Activated T-helper 1 cell treated with anti-CD3 and anti-CD28 coated beads, Interleukin-12 subunit alpha, Interleukin-12 subunit beta, Interleukin-2, Interleukin-4 antibody, amounts not matched to agents 30 ng/mL and 10 ng/mL and 1 ng/mL, durations not matched to agents 14 hours and 24 hours and 36 hours (primary cell): ENCODE measurements at places on chromosomes 3 and 15. TPM values are rescaled to one million over a fixed set of nuclear protein-coding genes. Genes with fewer than 3 reads are reported as not detected.
A peak's percentile ranks its signal among the peaks of the same experiment; 100 is the strongest.

- no peak overlapping the region for H3K27ac ChIP-seq
- H3K27me3 ChIP-seq = no peaks in the 10 kb centered on the region
- no peaks in the 10 kb centered on the region for H3K36me3 ChIP-seq
- no peak overlapping the region for H3K4me3 ChIP-seq
These were observed 266.6 kb upstream of the TBL1XR1 start for GRCh38 chr3:177463863-177464262.

- H3K4me3 ChIP-seq = no peak overlapping the region
- H3K27me3 ChIP-seq = peaks cover 2% of the 10 kb centered on the region
- no peaks in the 10 kb centered on the region for H3K4me1 ChIP-seq
- DNase-seq = no peak
These were observed 136.5 kb upstream of the AZI2 start for GRCh38 chr3:28485164-28485563.

GRCh38 chr3:129687586-129688125 lies 81.2 kb upstream of the PLXND1 start:
- no peak for DNase-seq
- peaks cover 11% of the 10 kb centered on the region for H3K4me1 ChIP-seq
- H3K36me3 ChIP-seq = no peaks in the 10 kb centered on the region
- no peaks in the 10 kb centered on the region for H3K27me3 ChIP-seq
- no peak overlapping the region for H3K4me3 ChIP-seq

DNA sequence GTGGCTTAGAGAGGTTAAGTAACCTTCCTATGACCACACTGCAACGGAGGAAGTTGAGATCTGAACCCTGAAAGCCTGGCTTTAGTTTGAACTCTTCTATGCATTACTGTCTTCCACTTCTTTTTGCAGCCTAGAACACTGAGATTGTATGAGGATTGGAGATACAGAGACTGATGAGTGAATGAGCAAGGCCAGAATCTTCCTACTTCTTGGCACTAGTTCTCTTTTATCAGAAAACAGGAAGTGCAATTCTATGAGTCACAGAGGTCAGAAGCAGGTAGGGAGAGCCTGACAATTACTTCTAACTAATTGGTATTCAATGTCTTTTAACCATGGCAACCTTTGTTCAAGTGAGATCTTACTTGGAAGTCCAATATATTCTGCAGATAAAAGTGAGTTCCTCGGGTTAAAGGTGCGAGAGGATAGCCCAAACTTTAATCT lies 219.0 kb downstream of the SHQ1 start:
- H3K36me3 ChIP-seq = peaks cover 2% of the 10 kb centered on the region
- peaks cover 3% of the 10 kb centered on the region for H3K27me3 ChIP-seq
- peaks cover 64% of the 10 kb centered on the region for H3K4me1 ChIP-seq
- H3K4me3 ChIP-seq = peak overlapping the region; percentile 1

DNA sequence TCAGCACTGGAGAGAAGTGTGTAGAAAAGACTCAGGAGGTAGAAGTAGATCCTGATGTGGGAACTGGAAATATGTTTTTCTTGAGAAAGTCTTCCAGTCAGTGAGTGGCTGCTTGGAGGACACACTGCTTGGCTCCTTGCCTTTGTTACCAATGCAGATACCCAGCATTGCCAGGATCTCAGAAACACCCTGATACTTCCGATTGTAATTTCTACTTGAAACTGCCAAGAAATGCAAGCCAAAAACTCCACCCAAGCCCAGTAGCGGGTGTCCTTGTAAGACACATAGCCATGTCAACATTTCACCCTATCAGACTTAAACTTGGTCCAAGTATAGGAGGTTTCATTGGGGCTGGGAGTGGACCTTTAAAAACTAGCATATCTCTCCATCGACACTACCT lies 141.8 kb downstream of the ALDH1A2 start:
- H3K4me1 ChIP-seq = no peaks in the 10 kb centered on the region
- peaks cover 16% of the 10 kb centered on the region for H3K27me3 ChIP-seq
- no peak overlapping the region for H3K4me3 ChIP-seq
- no peaks in the 10 kb centered on the region for H3K36me3 ChIP-seq
- H3K27ac ChIP-seq = no peak overlapping the region

DNA sequence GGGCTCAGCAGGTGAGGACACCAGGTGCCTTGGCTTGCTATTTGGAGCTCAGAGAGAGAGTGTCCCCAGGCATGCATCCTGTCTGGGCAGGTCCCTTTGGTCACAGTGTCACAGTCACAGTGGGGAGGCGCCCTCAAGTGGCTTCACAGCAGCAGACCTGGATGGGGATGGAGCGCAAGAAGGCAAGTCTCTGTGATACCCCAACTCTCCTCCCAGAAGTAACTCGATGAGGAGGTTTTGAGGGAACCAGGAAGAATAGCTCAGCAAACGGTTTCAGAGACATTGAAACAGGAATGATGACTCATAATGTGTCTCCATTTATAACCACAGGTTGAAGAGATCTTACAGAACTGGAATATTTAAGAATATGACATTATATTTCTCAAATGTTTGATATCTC lies 66.5 kb upstream of the SH3GL3 start:
- H3K4me1 ChIP-seq = peaks cover 8% of the 10 kb centered on the region
- H3K27me3 ChIP-seq = peaks cover 29% of the 10 kb centered on the region
- no peak overlapping the region for H3K4me3 ChIP-seq
- peak; percentile 19 for DNase-seq
- H3K27ac ChIP-seq = no peak overlapping the region

DNA sequence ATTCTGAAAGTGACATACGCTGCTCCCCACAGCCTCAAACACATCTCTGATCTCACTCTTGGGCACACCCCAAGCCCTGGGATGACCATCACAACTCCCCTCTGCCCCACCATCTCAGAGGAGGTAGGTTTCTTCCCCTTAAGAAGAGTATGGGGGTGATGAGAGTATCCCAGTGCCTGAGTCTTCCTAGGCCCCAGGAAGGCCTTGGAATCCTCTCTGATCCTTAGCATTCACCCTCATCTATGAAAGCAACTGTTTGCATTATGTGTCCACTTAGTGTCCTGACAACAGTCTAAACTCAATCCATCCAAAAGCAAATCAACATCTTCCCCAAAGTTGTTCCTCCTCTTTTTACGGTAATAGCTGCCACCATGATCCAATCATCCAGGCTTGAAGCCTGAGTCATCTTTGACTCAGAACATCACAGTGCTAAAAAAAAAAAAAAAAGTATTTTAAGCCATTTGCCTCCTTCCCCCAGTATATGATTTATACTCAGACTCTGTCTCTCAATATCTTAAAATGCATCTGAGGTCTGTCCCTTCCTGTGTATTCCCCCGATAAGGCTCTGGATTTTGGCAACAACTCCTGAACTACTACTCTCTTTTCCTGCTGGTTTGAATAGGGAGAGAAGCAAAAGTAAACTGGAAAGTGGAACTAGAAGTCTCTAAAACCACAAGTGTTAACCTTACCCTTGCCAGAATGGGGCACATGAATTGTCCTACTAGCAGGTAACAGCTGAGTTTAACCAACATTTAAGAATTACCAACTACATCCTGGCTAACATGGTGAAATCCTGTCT lies 22.5 kb downstream of the POPDC2 start:
- peak overlapping the region; percentile 89 for H3K27ac ChIP-seq
- peaks cover under 1% of the 10 kb centered on the region for H3K27me3 ChIP-seq
- H3K4me3 ChIP-seq = peak overlapping the region; percentile 47
- H3K4me1 ChIP-seq = peaks cover 45% of the 10 kb centered on the region
- no peak for DNase-seq
- H3K36me3 ChIP-seq = peaks cover 5% of the 10 kb centered on the region

DNA sequence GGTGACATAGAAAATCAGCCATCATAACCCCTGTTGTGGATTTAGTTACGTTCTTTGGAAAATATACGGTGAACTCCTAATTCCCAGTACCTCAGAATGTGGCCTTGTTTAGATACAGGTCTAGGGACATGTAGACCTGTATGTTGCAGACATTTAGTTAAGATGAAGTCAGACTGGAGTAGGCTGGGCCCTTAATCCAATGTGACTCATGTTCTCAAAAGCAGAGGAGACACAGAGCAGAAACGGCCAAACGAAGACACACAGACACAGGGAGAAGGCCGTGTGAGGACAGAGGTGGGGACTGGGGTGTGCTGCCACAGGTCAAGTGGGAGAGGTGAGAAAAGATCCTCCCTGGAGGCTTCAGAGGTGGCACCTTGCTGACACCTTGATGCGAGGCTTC lies 119.0 kb upstream of the PROK2 start:
- no peak overlapping the region for H3K27ac ChIP-seq
- no peak for DNase-seq
- H3K27me3 ChIP-seq = peaks cover 4% of the 10 kb centered on the region
- H3K4me3 ChIP-seq = no peak overlapping the region
- no peaks in the 10 kb centered on the region for H3K36me3 ChIP-seq
- H3K4me1 ChIP-seq = peaks cover 9% of the 10 kb centered on the region

DNA sequence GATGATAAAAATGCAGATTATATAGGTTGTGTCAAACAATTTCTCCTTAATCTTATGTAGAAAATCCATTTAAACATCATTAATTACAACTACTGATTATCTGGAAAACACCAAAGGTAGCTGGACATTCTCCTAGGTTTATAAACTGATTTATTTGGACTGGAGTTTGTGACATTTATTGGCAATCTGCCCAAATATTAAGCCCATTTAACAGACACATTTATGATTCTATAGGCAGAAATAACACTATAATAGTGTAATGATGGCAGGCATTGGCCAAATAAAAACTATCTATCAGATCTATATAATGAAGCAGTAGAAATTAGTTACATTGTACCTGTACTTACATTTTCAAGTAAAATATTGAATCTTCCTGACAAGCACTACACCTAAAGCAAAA lies 117.8 kb downstream of the TFDP2 start:
- no peak overlapping the region for H3K27ac ChIP-seq
- no peak overlapping the region for H3K4me3 ChIP-seq
- no peak for DNase-seq
- H3K36me3 ChIP-seq = no peaks in the 10 kb centered on the region
- peaks cover 16% of the 10 kb centered on the region for H3K4me1 ChIP-seq

GRCh38 chr15:36887214-36887961 lies 213.0 kb downstream of the MEIS2 start:
- H3K36me3 ChIP-seq = no peaks in the 10 kb centered on the region
- H3K27ac ChIP-seq = no peak overlapping the region

DNA sequence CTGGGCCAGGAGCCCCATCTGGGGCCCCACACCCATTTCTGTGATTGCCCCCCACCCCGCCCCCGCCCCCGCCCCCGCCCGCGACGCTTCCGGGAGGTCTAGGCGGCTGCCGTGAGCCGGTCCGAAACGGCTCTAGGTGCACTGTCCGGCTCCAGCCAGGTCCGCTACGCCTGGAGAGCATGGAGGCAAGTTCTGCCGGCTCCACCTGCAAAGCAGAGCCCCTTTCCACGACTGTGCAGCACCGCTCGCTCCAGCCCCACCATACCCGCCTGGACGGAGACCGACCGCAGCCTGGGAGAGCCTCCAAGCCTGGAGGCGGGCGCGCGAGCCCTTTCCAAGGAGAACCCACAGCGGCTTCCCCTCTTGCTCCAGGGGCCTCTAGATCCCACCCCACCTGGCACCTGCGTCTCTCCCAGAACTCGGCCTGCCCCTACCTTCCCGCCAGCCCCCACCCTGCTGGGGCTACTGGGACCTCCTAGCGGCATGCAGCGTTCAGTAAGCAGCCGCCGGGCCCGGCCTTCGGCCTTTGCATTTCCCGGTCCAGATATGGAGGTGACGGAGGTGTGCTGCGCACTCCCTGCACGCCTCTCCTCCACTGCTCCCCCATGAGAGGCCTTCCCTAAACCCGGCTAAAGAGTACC lies 66.2 kb downstream of the KLF13 start:
- H3K4me1 ChIP-seq = peaks cover 34% of the 10 kb centered on the region
- peaks cover 4% of the 10 kb centered on the region for H3K36me3 ChIP-seq
- H3K4me3 ChIP-seq = peak overlapping the region; percentile 86
- DNase-seq = no peak
- H3K27ac ChIP-seq = peak overlapping the region; percentile 56

DNA sequence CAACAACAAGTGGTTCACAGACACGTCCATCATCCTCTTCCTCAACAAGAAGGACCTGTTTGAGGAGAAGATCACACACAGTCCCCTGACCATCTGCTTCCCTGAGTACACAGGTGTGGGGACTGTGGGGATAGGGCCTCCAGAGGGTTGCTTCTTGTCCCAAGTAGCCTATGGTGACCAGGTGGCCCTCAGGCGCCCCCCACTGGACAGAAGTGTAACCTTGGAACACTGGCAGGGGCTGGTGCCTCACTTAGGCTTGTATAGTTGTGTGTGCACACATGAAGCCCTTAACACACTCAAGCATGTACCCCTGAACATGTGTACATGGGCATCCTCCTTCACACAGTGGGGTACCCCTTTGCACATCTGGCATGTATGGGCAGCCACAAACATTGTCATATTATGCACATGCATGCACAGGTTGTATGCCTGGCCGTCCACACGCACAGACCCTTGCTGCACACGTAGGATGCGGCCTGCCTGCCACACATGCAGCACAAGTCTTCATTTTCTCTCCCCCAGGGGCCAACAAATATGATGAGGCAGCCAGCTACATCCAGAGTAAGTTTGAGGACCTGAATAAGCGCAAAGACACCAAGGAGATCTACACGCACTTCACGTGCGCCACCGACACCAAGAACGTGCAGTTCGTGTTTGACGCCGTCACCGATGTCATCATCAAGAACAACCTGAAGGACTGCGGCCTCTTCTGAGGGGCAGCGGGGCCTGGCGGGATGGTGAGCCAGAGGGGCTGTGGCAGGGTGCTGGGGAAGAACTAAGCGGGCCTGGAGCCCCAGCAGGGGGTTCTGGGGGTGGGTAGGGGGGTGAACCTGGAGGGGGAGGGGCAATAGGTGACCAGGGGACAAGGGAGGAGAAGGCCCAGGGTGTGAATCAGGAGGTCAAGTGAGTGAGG lies 11.7 kb upstream of the SEMA3B start:
- peak overlapping the region; percentile 40 for H3K27ac ChIP-seq
- no peak overlapping the region for H3K4me3 ChIP-seq
- peaks cover 18% of the 10 kb centered on the region for H3K36me3 ChIP-seq
- peaks cover 1% of the 10 kb centered on the region for H3K27me3 ChIP-seq
- DNase-seq = no peak

- H3K27ac ChIP-seq = no peak overlapping the region
- H3K36me3 ChIP-seq = peaks cover 65% of the 10 kb centered on the region
- no peak for DNase-seq
- H3K27me3 ChIP-seq = no peaks in the 10 kb centered on the region
These were observed 9.0 kb downstream of the TMEM43 start for GRCh38 chr3:14133876-14134275.

DNA sequence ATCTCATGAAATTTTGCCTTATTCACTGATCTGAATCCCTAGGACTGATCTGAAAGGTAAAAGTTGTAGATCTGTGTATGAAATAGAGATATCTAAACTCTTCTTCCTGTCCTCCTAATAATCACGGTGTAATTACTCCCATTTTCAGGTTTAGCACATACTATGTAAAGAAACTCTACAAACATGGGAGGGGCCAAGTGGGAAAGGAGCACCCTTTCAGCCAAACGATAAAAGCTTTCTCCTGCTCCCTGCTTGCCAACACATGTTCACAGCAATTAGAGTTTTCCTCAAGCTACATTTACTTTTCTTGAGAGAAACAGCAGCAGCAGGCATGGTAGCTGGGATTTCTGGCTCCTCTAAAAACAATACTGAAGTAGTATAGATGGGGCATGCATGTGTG lies 71.6 kb downstream of the CHAC1 start:
- no peak for DNase-seq
- H3K36me3 ChIP-seq = peaks cover 31% of the 10 kb centered on the region
- no peaks in the 10 kb centered on the region for H3K27me3 ChIP-seq

- H3K4me1 ChIP-seq = peaks cover 8% of the 10 kb centered on the region
- H3K36me3 ChIP-seq = no peaks in the 10 kb centered on the region
- peaks cover 39% of the 10 kb centered on the region for H3K27me3 ChIP-seq
These were observed 250.4 kb downstream of the TJP1 start for GRCh38 chr15:29571792-29572431.

The IMPG2 gene
- total RNA-seq = 0.05 and 0.13 TPM in 2 replicates

The MYZAP gene
- not detected in 2 replicates for total RNA-seq

The HYPK gene
- total RNA-seq = 22.0 TPM in 2 replicates

The EBLN2 gene
- 8.4 and 9.6 TPM in 2 replicates for total RNA-seq
